ENCODE measurements at places on chromosomes 6 and 20.

DNA sequence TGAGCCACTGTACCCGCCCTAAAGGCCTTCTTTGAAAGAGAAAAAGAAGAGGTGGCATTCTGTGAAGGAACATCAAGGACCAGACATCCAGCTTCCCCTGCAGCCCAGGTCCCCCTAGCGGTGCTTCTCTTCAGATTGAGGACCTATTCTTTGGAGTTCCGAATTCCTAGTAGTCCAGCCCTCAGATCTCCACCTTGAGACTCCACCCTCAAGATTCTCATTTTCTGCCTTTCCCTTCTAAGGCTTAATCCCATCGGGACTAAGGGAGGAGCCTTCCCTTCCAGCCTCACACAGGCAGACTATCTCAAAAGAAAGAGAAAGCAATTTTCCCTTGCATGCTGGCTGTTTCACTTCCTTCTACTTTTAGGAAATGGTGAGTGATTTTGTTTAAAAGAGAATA, 32.5 kb downstream of the MUC22 start:
- peak; percentile 13 for DNase-seq

DNA sequence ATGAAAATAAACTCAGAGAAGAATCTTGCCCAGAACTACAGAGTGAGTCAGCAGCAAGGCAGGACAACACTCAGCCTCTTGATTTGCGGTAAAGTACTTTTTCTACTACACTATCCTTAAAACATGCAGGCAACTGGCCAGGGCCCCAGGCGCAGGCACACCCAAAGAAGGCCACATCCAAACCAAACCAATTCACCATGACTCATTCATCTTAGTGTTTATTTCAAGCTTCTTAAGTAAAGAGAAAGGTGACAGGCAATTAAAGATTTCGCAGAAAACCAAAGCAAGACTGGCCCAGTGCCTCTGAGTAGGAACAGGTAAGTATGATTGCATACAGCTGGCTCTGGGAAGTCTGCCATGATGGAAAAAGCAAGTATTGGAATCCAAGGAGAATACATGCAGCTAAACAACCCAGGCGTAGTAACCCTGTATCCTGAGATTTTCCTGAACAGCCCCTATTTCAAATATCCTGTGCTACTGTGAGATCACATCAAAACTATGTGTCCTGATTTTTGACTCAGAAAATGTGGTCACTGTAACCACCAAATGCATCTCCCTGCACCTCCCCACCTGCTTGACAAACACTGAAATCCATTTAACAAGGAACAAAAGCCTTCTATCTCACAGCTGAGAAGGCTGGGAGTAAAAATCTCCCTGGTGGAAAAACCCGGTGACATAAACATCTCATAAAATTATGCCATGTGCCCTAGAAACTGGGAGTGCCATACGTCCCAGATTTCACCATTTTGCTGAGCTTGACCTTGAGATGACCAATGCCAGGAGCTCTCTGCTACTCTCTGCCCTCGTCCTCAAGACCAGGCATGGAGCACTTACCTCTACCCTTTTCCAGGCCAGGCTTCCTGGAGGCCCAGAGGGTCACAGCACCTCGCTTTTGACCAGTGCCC, 12.4 kb downstream of the WFDC3 start:
- DNase-seq: no peak

DNA sequence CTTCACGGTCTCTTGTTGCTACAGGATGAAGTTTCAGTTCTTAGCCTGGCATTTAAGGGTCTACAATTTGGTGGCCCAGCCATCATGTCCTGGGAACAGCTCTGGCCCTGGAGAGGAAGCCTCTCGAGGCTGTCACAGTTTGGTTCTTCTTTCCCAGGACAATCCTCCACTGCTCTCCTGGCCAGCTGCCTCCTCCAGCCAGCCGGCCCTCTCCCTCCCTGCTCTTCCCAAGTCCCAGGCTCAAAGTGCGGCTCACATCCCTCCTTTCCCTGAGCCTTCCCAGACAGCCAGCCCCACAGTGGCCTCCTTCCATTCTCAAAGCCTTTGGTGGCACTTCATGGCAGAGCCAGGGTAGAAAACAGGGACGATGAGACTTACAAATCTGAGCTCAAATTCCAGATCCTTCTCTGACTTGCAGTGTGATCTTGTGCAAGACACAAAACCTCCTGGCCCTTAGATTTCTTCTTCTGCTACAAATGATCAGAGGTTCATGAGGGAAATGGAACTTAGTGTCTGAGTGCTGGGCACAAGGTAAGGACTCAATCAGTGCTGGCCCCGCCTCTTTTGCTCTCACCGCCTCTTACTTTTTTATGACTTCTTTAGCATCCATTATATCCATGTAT, 223.8 kb upstream of the ECI2 start:
- DNase-seq: no peak

- no peak for DNase-seq
Observed at GRCh38 chr20:50392138-50392866, 117.9 kb upstream of the PTPN1 start.

DNA sequence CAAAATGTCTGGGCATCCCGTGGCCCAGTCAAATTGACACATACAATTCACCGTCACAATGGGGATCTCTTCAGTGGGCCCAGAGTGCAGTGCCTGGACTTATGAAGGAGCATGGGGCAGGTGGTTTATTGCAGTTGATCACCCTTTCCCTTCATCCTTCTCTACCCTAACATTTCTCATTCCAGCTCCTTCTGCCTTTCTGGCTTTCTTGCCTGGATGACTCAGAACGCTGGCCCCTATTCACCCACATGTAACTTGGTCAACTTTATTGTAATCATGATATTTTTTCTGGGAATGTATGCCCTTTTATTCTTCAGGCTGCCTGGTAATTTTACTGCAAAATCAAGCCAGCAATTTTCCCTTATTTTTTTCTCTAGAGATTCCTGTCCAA, 179.9 kb upstream of the DTNBP1 start:
- no peak for DNase-seq

GRCh38 chr6:16216501-16217155, 21.8 kb upstream of the GMPR start:
- no peak for DNase-seq

All from stimulated activated CD4-positive, alpha-beta T cell treated with anti-CD3 and anti-CD28 coated beads, Interleukin-1b, Interleukin-23, amount 100 ng/mL, for 48 hours (primary cell).